Right ventricle myocardium superior (tissue), 1 donor: ENCODE measurements at places on chromosomes 3 and 15. TPM values are rescaled to one million over a fixed set of nuclear protein-coding genes. Genes with fewer than 3 reads are reported as not detected.

Gene RRP9
- 8.9 TPM for total RNA-seq

Gene GMNC
- 2.9 TPM for total RNA-seq

Gene IVD
- total RNA-seq, result 90.8 TPM

Gene TOPAZ1
- not detected for total RNA-seq

Gene TTLL13
- total RNA-seq, result not detected

Gene ZDHHC19
- total RNA-seq, result not detected

Gene BLM
- 37.0 TPM for total RNA-seq

Gene AMOTL2
- 63.0 TPM for total RNA-seq

Gene NR2E3
- 0.70 TPM for total RNA-seq

Gene SKOR1
- total RNA-seq, result 0.11 TPM

Gene BCL2A1
- total RNA-seq, result 0.43 TPM

Gene ECE2
- total RNA-seq, result not detected

Gene STRC
- total RNA-seq, result not detected

Gene PLA2G4D
- total RNA-seq, result not detected

Gene ALG1L2
- total RNA-seq, result 0.43 TPM

Gene CFAP92
- not detected for total RNA-seq
